ENCODE measurements at places on chromosomes 7 and 10.

GRCh38 chr10:76453997-76454396 lies 1022.6 kb downstream of the LRMDA start:
- DNase-seq, result no peak

GRCh38 chr7:30755384-30756154 lies 3.6 kb downstream of the INMT start:
- DNase-seq, result no peak

DNA sequence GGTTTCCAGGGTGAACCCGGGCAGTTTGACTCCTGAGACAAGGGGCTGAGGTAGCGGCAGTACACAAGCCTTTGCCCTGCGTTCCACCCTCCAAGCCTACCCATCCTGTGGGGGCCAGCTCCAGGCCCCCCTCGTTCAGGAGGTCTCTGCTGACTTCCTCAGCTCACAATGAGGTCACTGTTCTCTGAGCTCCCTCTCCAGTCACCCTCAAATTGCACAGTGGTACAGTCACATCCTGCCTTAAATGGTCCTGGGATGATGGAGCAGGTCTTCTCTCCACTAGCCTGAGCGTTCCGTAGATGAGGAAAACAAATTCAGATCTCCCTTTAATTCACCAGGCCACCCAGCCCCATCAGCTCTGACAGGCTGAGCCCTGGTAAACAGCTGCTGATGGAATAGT lies 90.2 kb downstream of the SH3PXD2A start:
- DNase-seq, result no peak

- no peak for DNase-seq
Measured at GRCh38 chr7:133434246-133434865, 181.5 kb downstream of the EXOC4 start.

DNA sequence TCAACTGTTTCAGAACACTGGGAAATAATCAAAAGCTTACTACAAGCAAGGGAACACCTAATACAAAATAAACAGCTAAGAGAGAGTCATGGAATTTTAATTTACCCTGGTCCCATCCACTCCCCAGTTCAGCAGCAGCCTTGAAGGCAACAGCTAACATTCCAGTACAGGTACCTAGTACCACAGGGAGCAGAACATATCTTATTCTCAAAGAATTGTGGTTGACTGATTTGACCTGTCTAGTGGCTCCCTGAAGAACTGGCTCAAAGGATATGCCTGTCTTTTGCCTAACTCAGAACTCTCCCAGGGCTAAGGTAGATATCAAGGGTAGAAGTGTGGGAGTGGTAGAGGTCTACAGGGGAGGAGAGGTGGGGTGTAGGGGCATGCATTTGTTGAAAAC lies 32.3 kb downstream of the SMURF1 start:
- no peak for DNase-seq

- DNase-seq, result no peak
Measured at GRCh38 chr7:44469461-44470134, 20.9 kb downstream of the NUDCD3 start.

DNA sequence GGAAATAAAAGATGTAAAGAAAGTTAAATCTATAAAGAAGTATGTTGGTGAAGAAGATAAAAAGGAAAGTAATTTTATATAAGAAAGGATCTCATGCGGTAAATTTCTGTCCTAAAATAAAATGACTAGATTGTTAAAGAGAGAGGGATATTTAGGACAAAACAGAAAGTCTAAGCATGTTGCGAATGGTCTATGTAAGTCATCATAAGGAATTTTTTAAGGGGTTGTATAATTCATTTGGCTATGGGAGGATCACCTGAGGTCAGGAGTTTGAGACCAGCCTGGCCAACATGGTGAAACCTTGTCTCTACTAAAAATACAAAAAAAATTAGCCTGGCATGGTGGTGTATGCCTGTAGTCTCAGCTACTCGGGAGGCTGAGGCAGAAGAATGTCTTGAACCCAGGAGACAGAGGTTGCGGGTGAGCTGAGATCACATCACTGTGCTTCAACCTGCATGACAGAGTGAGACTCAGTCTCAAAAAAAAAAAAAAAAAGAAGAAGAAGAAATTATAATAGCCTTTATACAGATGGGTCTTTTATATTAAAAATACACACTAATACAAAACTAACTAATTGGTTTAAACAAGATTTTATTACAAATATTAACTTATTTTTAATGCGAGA lies 294.3 kb downstream of the MAGI2 start:
- DNase-seq, result no peak

GRCh38 chr7:86745013-86745745 lies 101.5 kb downstream of the GRM3 start:
- no peak for DNase-seq

- DNase-seq, result no peak
Measured at GRCh38 chr7:141203586-141203985, 129.7 kb downstream of the TMEM178B start.

- DNase-seq, result no peak
Measured at GRCh38 chr7:16684935-16685334, 39.0 kb downstream of the BZW2 start.

DNA sequence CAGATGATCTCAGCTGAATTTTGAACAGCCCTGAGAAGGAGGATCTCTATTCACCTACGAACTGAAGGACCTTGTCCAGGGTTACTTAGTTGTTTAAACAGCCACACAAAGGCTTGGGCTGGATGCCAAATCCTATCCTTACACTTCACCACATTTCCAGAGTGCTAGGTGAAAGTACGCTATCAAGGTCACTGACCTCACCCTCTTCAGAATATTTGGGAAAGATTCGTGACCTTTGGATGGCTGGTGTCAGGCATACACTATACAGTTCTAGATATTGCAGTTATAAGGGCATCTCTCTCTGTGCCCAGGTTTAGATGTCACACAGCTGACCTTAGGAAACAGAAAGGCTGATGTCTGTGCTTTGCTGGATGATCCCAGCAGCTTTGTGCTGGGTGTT lies 61.2 kb upstream of the ABLIM1 start:
- no peak for DNase-seq

- DNase-seq, result no peak
Measured at GRCh38 chr10:45421221-45422097, 47.4 kb downstream of the ALOX5 start.

DNA sequence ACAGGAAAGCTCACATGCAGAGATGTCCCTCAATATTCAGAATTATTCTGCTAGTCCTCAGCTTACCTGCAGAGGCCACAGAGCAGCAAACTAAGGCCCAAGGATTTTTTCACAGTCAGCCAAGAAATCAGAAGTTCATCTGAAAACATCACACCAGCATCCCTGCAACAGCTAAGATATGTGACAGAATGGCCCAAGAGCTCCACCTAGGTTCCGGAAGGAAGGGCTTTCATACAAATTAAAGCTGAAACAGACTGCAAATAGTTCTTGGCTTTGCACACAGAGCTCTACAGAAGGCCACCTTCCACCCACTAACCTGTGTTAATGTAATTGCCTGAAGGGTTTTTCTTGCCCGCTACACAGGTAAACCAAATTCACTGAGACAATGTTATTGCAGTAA lies 438.8 kb upstream of the C7orf33 start:
- DNase-seq, result no peak

- DNase-seq, result no peak
Measured at GRCh38 chr10:91115618-91116390, 104.7 kb upstream of the PCGF5 start.

DNA sequence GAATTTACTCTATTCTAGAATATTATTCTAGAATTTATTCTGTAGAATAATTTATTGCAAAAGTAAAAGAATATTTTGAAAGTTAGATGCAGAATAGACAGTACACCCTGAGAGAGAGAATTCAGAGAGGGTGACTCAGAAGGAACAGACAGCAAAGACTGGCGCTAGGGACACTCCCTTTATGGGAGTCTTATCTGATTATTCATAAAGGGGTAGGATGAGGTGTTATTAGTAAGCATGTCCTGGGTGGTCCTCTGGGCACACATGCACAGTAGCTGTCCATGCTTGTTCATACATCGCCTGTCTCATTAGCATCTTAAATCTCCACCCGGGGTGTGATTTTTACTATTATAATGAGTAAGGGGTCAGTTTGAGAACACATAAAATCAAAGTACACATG lies 100.1 kb downstream of the XPNPEP1 start:
- no peak for DNase-seq

- no peak for DNase-seq
Measured at GRCh38 chr10:35422228-35422627, 85.9 kb downstream of the CCNY start.

DNA sequence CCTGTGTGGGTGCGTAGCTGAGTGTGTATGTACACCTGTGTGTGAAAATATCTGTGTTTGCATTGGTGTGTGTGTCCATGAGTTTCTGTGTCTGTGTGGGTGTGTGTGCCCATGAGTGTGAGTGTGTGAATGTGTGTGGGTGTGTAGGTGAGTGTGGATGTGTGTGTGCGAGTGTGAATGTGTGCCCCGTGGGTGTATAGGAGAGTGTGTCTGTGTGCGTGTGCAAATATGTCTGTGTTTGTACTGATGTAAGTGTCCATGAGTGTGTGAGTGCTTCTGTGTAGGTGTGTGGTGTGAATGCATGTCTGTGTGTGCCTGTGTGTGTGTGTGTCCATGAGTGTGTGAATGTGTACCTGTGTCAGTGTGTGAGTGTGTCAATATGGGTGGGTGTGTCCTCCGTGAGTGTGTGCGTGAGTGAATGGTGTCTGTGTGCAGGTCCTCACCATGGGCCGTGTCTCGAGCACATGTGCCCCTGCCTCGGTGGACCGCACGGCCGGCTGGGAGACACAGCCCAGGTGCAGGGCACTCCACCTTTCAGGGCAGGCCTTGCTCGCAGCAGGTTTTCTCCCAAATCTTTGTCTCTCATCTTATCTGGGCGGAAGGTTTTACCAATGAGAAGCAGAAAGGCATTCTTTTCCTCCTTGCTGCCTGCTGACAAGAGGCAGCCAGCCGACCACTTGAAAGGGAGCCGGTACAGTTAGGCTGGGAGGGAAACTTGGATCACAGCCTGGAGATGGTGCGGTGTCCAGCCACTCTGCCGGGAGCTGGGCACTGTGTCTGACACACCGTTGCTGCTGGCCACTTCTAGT lies 107.1 kb upstream of the FAM20C start:
- DNase-seq, result no peak

DNA sequence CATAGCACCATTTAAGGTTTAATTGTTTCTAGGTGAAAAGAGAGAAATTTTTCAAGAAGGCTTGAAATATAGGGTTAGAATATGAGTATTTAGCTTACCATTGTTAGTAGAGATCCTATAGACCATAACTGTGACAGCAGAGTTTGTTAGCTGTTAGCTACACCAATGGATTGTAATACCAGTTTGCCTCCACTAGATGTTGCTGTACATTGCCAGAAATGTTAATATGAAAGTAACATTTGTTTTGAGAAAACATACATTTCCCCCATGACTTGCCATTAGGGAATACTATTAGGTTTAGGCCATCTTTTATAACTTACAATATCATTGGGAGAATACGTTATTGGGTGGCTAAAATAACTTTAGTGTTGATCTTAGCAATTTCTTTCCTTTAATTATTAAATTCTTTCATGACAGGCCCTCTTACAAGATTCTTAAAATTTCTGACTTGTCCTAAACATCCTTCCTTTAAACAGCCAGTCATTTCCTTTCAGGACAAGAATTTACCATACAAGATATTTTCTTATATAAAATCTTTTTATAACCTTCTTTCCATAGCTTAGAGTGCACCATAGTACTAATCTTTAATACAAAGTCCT lies 39.5 kb downstream of the ZNF117 start:
- no peak for DNase-seq

DNA sequence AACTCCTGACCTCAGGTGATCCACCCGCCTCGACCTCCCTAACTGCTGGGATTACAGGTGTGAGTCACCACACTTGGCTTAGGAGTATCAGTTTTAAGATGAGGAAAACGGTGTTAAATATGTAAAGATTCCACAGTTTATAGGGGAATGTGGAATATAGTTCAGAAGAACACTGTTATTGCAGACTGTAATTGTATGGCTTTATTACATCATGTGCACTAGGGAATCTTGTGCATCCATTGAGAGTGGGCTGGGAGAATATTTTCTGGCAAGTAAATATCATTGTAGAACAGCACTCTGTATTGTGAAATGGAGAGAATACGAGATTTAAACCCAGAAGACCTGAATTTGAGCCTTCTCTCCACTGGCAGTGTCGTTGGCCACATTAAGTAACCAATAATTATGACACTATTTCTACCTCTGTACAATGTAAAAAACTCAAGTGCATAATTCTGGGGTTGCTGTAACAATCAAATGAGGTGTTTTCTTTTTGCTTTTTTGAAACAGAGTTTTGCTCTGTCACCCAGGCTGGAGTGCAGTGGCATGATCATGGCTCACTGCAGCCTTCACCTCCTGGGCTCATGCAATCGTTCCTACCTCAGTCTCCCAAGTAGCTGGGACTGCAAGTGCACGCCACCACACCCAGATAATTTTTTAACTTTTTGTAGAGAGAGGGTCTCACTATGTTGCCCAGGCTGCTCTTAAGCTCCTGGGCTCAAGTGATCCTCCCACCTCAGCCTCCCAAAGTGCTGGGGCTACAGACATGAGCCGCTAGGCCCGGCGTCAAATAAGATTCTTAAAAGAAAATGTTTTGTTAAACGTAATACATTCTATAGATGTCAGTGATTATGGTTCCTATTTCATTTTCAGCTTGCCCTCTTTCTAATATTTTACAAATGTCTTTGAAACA lies 12.0 kb upstream of the PARD3 start:
- DNase-seq, result no peak

GRCh38 chr7:117892821-117893220 lies 19.6 kb upstream of the CTTNBP2 start:
- no peak for DNase-seq

DNA sequence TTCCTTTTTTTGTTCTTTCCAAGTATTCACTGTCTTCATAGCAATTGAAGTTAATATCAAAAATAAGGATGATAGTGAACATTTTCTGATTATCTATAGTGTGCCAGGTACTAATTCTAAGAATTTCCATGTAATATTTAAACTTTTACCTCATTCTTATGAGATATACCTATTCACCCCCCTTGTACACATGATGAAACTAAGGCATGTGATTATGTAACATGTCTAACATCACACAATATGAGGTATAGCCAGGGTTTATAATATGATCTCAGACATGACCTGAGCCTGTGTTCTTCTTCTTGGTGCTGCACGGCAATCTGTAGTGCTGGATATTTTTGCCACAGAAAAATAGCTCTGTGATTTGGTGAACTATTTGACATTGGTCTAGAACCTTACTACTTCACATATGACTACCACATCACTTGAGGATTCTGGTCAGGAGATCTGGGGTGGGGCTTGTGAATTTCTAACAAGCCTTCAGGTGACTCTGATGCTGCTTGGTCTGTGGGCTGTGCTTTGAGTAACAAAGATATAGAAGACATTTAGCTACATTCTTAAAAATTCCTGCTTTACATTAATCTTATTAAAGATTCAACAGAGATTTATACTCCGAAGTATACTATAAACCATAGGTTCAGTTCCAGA lies 79.1 kb downstream of the TRIM24 start:
- no peak for DNase-seq

DNA sequence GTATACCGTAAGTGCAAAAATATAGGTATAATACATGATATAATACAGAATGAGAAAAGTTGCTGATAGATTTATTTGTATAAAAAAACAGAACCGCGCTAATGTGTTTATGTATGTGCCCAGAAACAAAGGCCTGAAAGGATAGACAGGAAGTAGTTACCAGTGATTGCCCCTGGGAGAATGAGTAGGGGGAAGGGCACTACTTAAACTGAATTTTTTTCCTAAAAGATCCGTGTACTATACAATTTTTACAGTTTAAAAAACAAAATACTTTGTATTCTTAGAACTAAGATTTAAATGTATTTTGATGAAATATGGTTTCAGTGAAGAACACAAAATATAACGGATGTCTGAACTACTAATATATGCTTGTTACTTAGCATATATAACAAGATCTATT lies 2.9 kb downstream of the IPMK start:
- DNase-seq, result no peak
